ENCODE measurements at places on chromosomes 2 and 18.

DNA sequence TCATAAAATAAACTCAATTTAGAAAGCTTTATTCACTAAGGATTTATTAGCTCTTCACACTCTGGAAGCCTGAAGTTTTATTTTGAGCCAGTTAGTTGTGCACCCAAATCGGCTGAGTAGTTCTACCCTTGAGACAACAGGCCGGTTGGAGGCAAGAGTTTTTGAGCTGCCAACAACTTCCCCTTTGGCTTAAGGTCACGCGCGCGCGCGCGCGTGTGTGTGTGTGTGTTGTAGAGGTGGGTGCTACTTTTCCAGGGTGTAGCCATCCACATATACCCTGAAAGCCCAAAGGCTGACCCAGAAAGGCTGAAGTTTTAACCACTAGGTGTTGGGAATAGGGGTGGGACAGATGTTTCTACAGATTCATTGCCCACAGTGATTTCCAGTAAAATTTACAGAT lies 150.2 kb upstream of the LHCGR start:
- DNase-seq: no peak

GRCh38 chr2:120774557-120775160 lies 39.0 kb downstream of the GLI2 start:
- DNase-seq: no peak

DNA sequence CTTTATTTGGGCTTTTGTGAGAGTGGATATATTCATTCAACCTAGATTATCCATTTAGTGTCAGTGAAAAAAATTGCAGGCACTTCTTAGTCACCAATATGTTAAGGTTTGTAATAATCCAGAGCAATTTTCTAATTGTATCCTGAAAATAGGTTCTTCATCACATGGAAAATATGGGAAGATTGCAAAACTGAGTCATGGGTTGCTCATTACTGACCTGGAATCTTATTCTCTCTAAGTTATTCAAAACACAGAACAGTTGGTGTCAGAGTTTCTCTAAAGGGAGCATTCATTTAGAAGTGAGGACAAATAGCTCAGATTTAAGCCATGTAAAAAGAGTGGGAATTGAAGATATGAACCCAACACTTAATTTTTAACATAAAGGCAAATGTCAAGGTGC lies 181.3 kb downstream of the IKZF2 start:
- DNase-seq: no peak

DNA sequence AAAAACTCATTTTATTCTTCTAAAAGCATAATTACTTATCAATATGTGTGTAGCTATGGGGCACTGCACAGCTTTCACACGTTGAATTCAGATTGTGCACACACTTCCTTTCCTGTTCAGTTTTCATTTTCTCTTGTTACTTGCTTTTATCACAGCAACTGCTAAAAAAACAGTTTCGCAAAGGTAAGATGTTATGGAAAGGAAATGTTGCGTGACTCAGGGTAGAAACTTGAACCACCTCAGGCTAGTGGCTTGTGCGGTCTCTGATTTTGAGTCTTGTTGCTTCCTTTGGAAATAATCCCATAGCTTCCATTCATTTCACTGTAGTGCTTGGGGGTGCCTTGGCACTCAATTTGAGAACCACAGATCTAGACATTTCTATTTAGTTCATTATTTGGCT lies 171.9 kb downstream of the FMNL2 start:
- no peak for DNase-seq

DNA sequence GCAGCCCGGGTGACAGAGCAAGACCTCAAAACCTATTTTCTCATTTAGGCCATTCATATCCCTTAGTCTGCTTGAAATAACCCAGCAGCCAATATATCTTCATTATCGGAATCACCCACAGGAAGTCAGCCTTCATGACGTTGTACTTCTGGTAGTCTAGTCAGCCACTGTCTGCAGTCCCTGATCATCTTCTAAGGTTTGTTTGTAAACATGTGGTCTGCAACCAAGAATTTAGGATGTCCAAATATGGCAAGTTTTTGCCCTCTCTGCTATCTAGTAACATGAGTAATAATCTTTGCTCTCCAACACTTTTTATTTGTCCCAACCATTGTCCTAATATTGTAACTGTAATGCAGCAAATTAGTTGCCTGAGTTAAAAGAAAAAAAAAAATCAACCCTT lies 92.5 kb downstream of the PRPF40A start:
- no peak for DNase-seq
